ENCODE measurements at places on chromosomes 4 and X.

GRCh38 chrX:138845786-138846185 is 134.3 kb upstream of the FGF13 start:
- no peaks in the 10 kb centered on the region for H3K4me1 ChIP-seq
- DNase-seq: no peak
- no peak overlapping the region for H3K4me3 ChIP-seq
- H3K27ac ChIP-seq: no peak overlapping the region

DNA sequence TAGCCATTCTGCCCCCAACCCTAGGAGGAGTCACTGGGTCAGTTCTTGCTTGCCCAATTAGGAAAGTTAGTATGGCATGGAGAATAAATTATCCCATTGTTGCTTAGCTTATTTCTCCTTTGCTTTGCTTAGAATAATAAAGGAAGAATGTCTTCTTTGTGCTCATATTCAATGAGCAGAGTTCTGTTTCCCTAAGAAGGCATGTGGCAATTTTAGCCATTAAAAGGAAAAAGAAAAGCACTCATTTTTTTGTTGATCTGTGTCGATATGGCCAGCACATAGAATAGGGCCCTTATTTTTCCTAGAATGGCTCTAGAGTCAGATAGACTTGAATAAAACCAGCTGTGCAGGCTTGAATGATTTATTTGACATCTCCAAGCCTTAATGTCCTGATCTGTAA is 166.4 kb upstream of the PPARGC1A start:
- H3K27ac ChIP-seq: no peak overlapping the region
- H3K36me3 ChIP-seq: no peaks in the 10 kb centered on the region
- no peaks in the 10 kb centered on the region for H3K4me1 ChIP-seq
- H3K4me3 ChIP-seq: no peak overlapping the region
- H3K27me3 ChIP-seq: no peaks in the 10 kb centered on the region

- no peak for DNase-seq
- no peaks in the 10 kb centered on the region for H3K4me1 ChIP-seq
- H3K4me3 ChIP-seq: no peak overlapping the region
Measured at GRCh38 chr4:86603311-86603885, 9.3 kb downstream of the PTPN13 start.

GRCh38 chr4:101068115-101068514 is 279.2 kb downstream of the PPP3CA start:
- no peak overlapping the region for H3K27ac ChIP-seq
- peaks cover 4% of the 10 kb centered on the region for H3K36me3 ChIP-seq
- no peak for DNase-seq
- no peak overlapping the region for H3K4me3 ChIP-seq
- H3K27me3 ChIP-seq: no peaks in the 10 kb centered on the region

GRCh38 chrX:22315151-22315550 is 42.4 kb downstream of the CBLL2 start:
- H3K27me3 ChIP-seq: peaks cover 1% of the 10 kb centered on the region
- no peak for DNase-seq
- H3K36me3 ChIP-seq: no peaks in the 10 kb centered on the region
- H3K27ac ChIP-seq: no peak overlapping the region
- H3K4me3 ChIP-seq: no peak overlapping the region

DNA sequence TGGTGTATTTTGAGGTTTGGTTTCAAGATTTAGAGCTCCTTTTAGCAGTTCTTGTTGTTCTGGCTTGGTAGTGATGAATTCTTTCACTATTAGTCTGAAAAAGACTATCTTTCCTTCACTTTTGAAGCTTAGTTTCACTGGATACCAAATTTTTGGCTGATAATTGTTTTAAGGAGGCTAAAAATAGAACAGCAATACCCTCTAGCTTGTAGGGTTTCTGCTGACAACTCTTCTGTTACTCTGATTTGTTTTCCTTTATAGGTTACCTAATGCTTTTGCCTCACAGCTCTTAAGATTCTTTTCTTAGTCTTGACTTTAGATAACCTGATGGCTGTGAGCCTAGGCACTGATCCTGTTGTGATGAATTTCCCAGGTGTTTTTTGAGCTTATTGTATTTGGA is 33.6 kb upstream of the HEPH start:
- peaks cover 2% of the 10 kb centered on the region for H3K27me3 ChIP-seq
- no peak overlapping the region for H3K27ac ChIP-seq
- no peaks in the 10 kb centered on the region for H3K36me3 ChIP-seq
- no peak for DNase-seq
- no peaks in the 10 kb centered on the region for H3K4me1 ChIP-seq

DNA sequence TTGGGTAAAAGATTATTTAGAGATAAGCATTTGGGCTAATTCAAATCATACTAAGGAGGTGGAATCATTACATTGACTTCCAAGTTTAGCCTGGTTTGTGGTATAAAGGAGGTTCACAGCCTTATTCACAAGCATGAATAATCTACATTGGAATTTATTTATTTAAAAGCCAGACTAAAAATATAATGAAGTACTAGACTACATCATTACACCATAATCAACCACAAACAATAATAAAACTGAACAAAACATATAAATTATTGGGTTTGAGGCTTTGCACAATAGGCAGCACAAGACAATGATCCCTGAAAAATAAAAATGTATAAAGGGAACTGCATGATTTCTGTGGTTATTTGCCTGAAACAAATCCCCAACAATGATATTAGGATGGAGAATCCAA is 314.0 kb downstream of the GBA3 start:
- no peak overlapping the region for H3K27ac ChIP-seq
- H3K36me3 ChIP-seq: no peaks in the 10 kb centered on the region
- no peaks in the 10 kb centered on the region for H3K4me1 ChIP-seq
- no peak for DNase-seq

DNA sequence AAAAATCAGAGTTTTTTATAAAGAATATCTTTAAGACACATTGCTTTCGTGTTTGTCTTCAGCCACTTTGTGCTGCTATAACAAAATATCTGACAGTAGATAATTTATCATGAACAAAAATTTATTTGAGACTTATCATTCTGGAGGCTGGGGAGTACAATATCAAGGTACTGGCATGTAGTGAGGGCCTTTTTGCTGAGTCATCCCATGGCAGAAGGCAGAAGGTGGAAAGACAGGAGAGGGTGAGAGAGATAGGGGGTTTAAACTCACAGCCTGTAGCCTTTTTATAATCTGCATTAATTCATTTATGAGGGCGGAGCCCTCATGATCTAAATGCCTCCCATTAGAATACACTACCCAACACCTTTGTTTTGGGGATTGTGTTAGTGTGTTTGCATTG is 431.2 kb upstream of the FAM47C start:
- H3K4me3 ChIP-seq: no peak overlapping the region
- no peaks in the 10 kb centered on the region for H3K27me3 ChIP-seq
- H3K27ac ChIP-seq: no peak overlapping the region
- no peaks in the 10 kb centered on the region for H3K4me1 ChIP-seq

GRCh38 chr4:137343221-137343620 is 189.1 kb downstream of the PCDH18 start:
- no peak overlapping the region for H3K27ac ChIP-seq
- no peaks in the 10 kb centered on the region for H3K27me3 ChIP-seq
- no peaks in the 10 kb centered on the region for H3K4me1 ChIP-seq
- no peak overlapping the region for H3K4me3 ChIP-seq
- no peak for DNase-seq

DNA sequence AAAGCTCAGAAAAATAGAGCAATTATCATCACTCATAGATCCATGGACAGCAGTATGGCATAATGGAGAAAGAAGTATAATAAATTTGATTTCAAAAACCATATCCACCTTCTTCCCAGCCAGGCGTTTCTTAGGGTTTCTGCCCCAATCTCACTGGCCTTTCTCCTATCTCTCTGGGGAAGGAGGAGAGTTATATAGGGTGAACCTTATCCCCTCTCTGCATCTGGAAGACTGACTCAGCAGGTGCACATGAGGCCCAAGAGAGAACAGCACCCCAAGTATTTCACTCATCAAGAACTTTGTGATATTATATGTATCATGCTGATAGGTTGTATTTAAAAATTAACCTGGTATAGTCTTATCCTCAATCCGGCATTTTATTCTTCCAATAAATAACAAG is 318.8 kb upstream of the RASGEF1B start:
- no peaks in the 10 kb centered on the region for H3K36me3 ChIP-seq
- H3K27ac ChIP-seq: no peak overlapping the region
- no peaks in the 10 kb centered on the region for H3K27me3 ChIP-seq
- no peak for DNase-seq
- H3K4me3 ChIP-seq: no peak overlapping the region
- peaks cover 3% of the 10 kb centered on the region for H3K4me1 ChIP-seq

DNA sequence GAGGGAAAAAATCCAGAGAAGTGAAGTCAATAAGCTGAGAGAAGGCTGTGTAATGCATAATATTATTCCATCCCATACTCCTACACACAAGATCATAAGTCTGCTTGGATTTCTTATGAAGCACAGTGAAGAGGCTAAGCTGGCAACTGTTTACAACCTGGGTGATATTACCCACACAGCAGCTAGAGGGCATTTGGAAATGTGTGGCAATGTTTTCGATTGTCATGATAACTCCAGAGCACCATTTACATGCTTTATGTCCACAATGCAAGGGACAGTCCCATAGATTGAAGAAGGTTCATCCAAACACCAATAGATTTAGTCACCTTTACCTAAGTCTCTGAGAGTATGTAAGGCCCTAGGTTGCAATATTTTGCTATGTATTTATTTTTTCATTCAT is 412.2 kb downstream of the PPP3CA start:
- no peak overlapping the region for H3K4me3 ChIP-seq
- H3K27ac ChIP-seq: no peak overlapping the region
- no peak for DNase-seq
- peaks cover 3% of the 10 kb centered on the region for H3K4me1 ChIP-seq
- H3K36me3 ChIP-seq: no peaks in the 10 kb centered on the region
- H3K27me3 ChIP-seq: no peaks in the 10 kb centered on the region

DNA sequence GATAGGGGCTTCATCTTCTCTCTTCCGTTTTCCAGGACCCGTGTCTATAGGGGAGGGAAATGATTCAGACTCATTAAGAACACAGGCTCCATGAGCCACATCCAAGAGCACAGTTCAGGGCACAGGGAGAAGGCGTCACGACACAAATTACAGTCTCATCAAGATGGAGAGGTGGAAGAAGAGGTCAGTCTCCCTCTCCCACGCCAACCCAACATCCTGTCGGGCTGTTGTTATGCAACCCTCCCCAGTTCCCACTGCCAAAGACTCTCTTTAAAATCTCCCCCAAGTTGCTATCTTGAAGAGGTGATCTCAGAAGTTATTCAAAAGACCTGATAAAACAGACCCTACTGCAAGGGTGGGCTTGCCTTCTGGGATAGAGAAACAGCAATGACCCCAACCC is 12.6 kb downstream of the ZMYM3 start:
- DNase-seq: no peak
- H3K4me3 ChIP-seq: no peak overlapping the region

- DNase-seq: no peak
- H3K27ac ChIP-seq: no peak overlapping the region
- no peaks in the 10 kb centered on the region for H3K36me3 ChIP-seq
- H3K27me3 ChIP-seq: no peaks in the 10 kb centered on the region
- no peak overlapping the region for H3K4me3 ChIP-seq
Measured at GRCh38 chrX:105464618-105465017, 244.1 kb upstream of the TEX13A start.

DNA sequence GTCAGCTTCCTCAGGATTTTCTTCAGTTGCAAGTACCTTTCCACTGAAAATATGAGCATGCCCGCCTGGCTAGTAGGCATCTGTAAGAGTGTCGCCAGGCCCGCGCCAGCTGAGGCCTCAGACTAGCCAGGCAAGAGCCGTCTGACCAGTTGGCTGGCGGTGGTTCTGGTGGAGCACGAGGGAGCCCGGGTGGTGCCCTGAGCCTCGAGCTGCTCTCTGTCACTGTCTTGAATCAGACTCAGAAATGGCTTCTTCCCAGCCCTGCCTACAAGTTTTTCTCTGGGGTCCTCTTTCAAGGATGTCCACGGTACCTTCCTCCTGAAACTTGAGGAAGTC is 11.9 kb downstream of the GRPEL1 start:
- peaks cover 3% of the 10 kb centered on the region for H3K27me3 ChIP-seq
- no peak overlapping the region for H3K27ac ChIP-seq
- peaks cover 17% of the 10 kb centered on the region for H3K4me1 ChIP-seq
- no peak overlapping the region for H3K4me3 ChIP-seq
- no peak for DNase-seq

DNA sequence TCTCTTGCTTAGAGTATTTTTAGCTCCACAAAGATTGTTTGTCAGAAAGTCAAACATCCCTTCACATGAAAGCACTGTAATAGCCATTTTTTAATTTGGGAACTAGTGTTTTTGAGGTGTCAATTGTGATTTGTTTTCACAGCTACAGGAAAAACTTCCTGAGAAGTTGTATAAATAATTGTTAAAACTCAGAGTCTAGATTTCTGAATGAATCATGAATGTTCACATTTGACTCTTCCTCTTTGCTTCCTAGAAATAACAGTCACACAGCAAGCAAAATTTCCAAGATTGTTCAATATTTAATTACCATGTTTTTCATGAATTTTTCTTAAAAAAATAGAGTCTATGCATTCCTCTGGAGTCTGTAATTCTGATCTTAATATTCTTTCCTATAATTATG is 156.9 kb upstream of the SLC7A11 start:
- DNase-seq: no peak
- no peaks in the 10 kb centered on the region for H3K27me3 ChIP-seq
- no peaks in the 10 kb centered on the region for H3K36me3 ChIP-seq
- H3K4me3 ChIP-seq: no peak overlapping the region
- no peaks in the 10 kb centered on the region for H3K4me1 ChIP-seq

DNA sequence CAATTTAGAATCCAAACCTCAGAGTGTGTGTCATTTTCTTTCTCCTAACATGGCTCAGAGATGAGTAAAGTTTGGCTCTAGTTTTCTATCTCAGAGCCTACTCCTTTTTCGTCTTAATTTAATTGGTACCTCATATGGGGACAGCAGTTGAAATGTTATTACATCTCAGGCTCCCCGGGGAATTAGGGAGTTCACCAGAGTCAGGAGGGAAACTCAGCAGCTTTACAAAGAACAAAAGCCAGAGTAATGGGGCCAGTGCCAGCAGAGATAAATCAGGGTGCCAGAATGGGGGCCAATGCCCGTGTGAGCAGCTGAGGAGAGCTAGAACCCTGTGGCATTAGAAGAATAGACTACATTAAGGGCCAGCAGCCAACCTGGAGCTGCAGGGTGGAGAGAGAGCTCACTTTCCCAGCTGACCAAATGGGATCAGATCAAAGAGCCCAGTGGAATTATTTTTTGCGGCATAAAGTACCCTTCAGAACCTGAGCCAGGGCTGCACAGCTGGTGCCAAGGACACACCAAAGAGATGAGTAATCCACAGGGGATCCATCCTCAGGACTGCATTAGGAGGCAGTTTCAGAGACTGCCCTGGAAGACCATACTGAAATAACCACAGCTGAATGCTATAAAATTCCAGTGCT is 207.1 kb upstream of the DKK2 start:
- H3K4me3 ChIP-seq: no peak overlapping the region
- H3K36me3 ChIP-seq: no peaks in the 10 kb centered on the region
- H3K27ac ChIP-seq: no peak overlapping the region
- no peaks in the 10 kb centered on the region for H3K4me1 ChIP-seq
